ENCODE measurements at places on chromosomes 2 and 18.

GRCh38 chr2:235605312-235606003, 111.6 kb downstream of the AGAP1 start:
- no peak for DNase-seq

- no peak for DNase-seq
These were observed 15.8 kb upstream of the CYP1B1 start for GRCh38 chr2:38091760-38092159.

DNA sequence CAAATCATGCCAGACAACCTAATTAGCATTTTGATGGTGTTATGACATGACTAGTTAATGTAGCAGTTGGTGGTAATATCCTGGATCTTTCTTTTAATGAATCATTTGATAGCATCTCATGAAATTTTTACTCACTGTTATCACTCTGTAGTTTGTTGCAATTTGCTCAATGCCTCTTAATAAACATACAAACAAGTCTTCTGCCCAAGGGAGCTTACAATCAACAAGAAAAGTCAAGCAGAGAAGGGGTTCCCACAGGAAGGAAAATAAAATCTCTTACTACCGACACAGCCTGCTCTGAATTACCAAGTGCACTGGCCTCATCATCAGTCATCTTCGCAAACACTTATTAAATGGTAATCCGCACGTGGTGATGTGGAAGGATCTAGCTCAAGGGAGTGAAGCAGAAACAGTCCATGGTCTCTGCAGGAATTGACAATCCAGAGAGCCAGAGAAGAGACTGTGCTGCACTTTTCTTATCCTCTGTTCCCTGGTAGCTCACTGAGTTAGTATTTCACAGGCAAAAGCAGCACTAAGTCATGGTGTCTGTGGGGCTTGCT, 263.5 kb downstream of the EPHA4 start:
- no peak for DNase-seq

DNA sequence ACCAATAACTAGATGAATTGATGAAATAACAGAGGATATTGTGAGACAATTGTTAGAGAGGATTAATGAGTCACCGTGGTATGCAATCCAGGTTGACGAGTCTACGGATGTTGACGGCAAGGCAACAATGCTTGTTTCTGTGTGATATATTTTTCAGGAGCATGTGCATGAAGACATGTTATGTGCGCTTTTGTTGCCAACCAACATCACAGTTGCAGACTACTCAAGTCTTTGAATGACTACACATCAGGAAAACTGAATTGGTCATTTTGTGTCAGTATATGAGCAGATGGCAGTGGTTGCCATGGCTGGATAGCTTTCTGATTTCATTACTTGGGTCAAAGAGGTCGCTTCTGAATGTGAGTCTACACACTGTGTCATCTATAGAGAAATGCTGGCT, 96.8 kb upstream of the CRACDL start:
- no peak for DNase-seq

GRCh38 chr2:62208074-62208757, 12.3 kb downstream of the B3GNT2 start:
- no peak for DNase-seq
